ENCODE measurements at places on chromosomes 16 and 17. TPM values are rescaled to one million over a fixed set of nuclear protein-coding genes. Genes with fewer than 3 reads are reported as not detected.

DNAH3 gene
- not detected for total RNA-seq

C17orf67 gene
- total RNA-seq = 0.35 TPM

WNK4 gene
- total RNA-seq = 13.6 TPM

B3GNT9 gene
- total RNA-seq = 42.5 TPM

CMTM3 gene
- 73.2 TPM for total RNA-seq

KRT31 gene
- total RNA-seq = not detected
